ENCODE measurements at places on chromosomes 13 and 19.

DNA sequence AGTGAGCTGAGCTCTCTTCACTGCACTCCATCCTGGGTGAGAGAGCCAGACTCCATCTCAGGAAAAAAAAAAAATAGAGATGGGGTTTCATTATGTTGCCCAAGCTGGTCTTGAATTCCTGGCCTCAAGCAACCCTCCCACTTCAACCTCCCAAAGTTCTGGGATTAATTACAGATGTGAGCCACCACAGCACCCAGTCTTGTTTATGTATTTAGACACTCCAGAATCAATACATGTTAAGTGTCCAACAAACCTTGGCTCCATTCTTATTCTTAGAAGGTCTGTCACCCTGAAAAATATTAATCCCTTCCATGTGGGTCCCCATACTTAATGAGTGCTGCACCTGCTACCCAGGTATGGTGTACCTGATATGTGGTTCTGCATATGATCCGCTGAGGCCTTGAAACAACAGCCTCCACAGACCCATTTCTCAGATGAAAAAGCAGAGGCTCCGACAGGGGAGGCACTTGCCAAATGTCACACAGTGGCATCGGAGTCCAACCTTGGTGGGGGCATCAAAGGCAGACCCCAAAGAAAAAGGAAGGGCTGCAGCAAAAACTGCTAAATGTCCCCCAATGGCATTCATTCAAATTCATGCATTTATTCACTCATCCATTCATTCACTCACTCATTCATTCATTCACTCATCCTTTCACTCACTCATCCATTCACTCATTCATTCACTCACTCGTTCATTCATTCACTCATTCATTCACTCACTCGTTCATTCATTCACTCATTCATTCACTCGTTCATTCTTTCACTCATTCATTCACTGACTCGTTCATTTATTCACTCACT lies 16.7 kb downstream of the TICAM1 start:
- DNase-seq: peak; percentile 28

DNA sequence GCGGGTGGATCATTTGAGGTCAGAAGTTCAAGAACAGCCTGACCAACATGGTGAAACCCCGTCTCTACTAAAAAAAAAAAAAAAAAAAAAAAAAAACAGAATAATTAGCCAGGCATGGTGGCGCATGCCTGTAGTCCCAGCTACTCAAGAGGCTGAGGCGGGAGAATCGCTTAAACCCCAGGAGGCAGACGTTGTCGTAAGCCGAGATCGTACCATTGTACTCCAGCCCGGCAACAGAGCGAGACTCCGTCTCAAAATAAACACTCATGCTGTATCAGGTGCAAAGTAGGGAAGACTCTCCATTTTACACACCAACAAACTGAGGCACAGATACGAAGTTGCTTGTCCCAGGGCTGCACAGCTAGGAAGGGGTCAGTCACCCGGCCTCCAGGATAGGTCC lies 15.6 kb downstream of the TLE6 start:
- no peak for DNase-seq

- no peak for DNase-seq
These were observed 147.9 kb downstream of the LMO7 start for GRCh38 chr13:75784003-75784402.

DNA sequence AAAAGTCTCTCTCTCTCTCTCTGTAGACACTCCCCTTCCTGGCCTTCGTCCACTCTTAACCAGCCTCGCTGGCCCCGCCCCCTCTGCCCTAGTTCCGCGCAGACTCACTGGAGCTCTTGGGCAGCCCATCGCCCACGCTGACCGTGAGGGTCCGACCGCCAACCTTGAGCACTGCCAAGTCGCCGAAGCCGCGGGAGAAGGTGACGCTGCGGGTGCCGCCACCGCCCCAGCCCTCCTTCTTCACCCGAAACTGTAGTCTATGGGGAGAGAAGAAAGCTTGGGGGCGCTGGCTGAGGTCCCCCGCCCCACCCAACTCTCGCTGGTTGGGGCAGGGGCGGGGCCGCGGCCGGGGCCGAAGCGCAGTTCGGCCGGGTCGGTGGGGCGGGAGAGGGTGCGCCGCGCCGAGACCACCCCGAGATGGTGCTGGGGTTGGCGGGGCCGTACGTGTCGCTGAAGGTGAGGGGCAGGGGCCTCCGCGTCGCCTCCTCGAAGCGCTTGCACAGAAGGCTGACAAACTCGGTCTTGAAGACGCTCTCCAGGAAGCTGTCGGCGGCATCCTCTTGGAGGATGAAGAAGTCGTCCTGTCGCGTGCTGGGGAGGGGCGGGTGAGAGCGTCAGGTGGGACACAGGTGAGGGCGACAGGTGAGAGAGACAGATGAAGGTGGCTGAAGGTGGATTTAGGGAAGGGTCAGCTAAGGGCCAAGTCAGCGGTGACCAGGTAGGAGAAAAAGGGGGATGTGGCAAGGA lies 12.6 kb upstream of the ZNF414 start:
- DNase-seq: peak; percentile 85

DNA sequence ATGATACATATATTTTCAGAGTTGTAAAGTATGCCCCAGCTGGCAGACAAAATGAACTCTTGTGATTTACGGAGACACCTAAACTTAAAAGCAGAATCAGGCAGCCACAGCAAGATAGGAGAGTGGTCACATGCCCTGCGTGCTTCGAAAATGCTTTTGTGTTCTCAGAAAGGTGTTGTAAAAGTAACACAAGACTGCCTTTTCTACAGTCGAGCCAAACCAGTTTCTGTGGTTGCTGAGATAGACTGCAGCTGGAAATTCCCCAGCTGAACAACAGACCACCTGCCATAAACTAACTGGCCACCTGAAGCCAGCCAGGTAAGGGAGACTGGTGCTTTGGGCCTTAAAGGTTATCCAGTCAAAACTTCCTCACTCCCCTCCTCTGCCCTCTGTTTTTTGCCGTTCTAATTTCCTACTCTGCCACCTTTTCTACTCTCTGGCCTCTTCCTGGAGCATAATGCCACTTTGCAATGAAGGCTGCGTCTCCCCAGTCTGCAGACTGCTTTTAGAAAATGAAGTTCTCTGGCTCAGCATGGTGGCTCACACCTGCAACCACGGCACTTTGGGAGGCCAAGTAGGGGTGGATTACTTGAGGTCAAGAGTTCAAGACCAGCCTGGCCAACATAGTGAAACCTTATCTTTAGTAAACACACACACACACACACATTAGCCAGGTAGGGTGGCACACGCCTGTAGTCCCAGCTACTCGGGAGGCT lies 381.2 kb upstream of the SLITRK1 start:
- DNase-seq: no peak

GRCh38 chr19:31340042-31341025 lies 8.9 kb downstream of the TSHZ3 start:
- DNase-seq: no peak

- DNase-seq: no peak
These were observed 18.2 kb downstream of the HIPK4 start for GRCh38 chr19:40371802-40372122.

GRCh38 chr19:17075864-17076542 lies 426 bp downstream of the MYO9B start:
- no peak for DNase-seq

- DNase-seq: no peak
These were observed 11.5 kb upstream of the CLASRP start for GRCh38 chr19:45027371-45027770.

DNA sequence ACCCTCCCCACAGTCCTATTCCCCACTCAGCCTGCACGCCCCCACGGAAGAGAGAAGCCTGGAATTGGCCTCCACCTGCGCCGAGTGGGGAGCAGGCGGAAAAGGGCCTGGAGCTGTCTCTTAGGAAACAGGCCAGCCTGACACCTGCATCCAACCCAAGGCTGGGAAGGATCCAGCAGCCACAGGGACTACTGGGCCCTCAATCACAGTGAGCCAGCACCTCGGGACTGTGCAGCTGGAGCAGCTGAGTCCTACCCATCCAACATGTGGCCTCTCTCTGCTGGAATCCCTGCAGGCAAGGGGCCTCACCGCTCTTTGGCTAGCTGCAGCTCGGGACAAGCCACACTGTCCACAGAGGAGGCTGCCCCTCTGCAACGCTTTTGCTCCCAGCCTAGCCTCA lies 8.3 kb upstream of the EPHX3 start:
- no peak for DNase-seq

GRCh38 chr19:34254046-34254697 lies at the start of gene GARRE1:
GARRE1 (plus strand) TSS chr19:34254554; CDS start chr19:34300474, 45,920 bp downstream.
- DNase-seq: peak; percentile 33

- DNase-seq: peak; percentile 69
These were observed 6.9 kb downstream of the UPK1A start for GRCh38 chr19:35673121-35673804.

DNA sequence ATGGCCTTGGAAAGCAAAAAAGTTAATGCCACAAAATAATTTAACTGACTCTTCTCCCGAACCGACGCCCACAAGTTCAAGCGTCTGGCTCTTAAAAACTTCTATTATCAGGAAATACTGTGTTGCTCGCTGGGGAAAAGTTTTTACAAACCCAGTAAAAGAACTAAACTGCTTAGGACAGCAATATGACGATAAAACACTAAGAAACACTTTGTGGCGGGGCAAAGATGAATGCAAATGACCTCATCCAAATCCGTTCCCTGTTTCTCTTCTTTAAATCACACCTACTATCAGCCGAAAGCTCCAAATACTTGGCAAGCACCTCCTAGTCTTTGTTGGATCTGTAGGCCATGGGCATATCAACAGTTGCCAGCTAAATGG lies 4.9 kb downstream of the SIGLEC11 start:
- DNase-seq: no peak

DNA sequence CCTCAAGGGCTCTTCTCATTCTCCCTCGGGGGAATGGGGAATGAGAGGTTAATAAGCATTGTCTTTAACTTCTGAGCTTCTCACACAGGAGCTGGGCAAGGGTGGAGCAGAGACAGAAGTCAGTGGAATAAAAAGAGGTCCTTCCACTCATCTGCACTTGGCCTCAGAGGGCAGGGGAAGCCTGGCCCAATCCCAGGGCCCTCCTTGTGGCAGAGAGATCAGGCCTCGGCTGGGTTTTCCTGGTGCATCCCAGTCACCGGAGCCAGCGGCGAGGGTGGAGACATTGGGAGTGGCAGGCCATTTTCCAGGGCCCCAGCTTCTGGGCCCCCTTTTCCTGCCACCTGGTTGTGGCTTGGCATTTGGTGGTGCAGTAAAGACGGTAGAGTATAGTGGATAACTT lies 10.6 kb downstream of the CALM3 start:
- no peak for DNase-seq

DNA sequence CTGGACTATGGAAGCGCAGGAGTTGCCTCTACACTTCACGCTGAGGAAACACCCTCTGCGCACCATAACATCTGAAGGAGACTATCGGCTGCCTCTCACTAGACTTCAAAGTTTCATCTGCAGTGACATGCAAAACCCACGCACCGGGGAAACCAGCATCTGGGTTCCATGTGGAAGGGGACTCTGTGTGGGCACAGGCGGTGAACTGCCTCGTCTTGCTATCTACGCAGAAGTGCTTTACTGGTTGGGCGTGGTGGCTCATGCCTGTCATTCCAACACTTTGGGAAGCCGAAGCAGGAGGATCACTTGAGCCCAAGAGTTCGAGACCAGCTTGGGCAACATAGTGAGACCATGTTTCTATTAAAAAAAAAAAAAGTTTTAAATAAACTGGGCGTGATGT lies 116.4 kb downstream of the STK24 start:
- DNase-seq: no peak

DNA sequence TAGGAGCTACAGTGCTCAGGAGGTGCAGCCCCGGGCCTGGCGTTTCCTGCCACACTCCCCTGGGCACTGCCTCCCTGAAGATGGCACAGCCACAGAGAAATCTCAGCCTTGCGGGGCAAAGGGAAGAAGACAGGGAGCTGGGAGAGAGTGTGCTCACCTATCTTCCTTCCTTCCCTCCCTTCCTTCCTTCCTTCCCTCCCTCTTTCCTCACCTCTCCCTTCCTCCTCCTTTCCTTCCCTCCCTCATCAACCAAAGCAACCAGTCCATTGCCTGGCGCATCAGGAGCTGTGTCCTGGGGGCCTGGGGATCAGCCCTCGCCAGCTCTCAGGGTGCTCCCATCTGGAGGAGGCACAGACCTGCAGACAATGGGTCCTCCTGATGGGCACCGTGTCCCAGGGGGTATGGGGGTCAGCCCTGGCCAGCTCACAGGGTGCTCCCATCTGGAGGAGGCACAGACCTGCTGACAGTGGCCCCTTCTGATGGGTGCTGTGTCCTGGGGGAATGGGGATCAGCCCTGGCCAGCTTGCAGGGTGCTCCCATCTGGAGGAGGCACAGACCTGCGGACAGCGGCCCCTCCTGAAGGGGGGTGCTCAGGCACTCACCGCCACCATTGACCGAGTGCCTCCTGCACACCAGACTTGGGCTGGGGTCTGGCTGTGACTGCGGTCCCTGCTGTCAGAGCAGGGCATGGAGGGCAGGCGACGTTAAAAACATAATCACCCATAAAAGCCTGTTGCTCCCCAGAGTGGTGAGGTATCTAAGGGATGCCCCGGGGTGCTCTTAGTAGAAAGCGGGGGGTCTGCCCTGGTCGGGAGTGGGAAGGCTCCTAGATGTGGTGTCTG lies 120.2 kb downstream of the URI1 start:
- DNase-seq: no peak

GRCh38 chr19:7982103-7982502 lies 23.3 kb downstream of the ELAVL1 start:
- DNase-seq: no peak

DNA sequence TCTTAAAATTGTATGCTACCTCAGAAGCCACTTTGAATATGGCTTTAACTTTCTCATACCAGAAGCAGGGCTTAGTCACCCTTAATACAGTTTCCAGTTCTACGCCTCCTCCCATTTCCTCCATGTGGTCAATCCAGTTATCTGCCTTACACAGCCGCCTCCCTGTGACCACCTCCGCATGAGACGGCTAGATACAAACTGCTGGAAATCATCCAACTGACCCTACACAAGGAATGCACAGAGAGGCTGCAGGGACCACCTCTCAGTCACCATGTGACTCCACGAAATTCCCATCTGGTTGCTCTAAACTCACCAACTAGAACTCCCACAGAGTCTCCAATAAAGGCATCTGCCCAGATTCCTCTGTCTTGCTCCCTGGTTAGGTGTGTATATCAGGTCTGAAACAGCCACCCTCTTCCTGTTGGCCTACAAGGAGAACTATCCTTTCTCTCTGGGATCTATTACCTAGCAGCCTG lies 6.8 kb downstream of the ZNF564 start:
- no peak for DNase-seq

DNA sequence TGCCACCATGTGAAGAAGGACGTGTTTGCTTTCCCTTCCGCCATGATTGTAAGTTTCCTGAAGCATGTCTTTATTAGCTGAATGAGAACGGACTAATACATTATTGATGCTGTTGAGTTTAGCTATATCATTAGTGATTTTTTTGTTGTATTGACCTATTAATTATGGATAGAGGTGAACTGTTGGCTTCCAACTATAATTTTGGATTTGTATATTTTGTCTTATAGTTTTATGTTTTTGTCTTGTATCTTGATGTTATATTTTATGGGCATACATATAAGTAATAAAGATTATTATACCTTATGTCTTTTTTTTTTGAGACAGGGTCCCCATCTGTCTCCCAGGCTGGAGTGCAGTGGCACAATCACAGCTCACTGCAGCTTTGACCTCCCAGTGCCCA lies 45.6 kb downstream of the ZNF627 start:
- no peak for DNase-seq
